Hematopoietic multipotent progenitor cell (in vitro differentiated cells): ENCODE measurements at places on chromosomes 1 and 21. TPM values are rescaled to one million over a fixed set of nuclear protein-coding genes. Genes with fewer than 3 reads are reported as not detected.

DNA sequence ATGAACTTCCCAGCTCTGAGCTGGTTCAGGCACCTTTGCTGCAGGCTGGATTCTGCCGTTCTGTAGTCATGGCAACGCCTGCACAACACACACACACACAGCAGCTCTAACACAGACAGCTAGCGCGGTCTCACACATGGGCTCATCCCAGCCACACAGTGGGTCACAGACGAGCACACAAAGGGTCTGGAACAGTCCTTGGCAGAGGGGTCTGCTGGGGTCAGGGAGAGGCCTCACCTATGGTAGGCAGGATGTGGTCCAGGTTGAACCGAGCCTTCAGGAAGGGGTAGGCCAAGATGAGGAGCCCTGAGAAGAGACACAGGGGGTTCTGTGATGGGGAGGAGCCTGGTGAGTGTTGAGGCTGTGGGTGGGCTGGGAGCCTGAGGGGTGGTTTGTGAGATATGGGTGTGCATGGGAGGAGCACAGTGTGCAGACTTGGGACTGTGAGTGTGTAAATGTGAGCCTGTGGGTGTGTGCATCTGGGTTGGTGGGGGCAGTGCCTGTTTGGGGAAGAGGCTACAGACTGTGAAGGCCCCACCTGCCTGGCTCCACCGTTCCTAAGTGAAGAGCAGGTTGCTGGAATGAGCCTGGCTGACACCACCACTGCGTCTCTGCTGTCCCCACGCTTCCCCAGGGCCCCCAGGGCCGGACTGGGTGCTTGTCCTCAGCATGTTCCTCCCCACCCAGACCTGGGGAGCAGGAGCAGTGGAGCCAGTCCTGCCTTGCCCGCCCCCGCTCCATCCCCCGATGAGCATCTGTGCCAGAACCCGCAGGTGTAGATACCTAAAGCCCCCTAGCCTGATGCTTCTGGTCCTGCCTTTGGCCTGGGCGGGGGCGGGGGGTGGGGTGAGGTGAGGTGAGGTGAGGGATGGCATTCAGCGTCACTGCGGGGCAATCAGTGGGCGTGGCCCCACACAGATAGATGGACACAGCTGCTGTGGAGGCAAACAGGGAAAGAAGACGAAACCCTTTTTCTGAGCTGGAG, 1.5 kb downstream of the KNCN start:
- peak; percentile 65 for DNase-seq

DNA sequence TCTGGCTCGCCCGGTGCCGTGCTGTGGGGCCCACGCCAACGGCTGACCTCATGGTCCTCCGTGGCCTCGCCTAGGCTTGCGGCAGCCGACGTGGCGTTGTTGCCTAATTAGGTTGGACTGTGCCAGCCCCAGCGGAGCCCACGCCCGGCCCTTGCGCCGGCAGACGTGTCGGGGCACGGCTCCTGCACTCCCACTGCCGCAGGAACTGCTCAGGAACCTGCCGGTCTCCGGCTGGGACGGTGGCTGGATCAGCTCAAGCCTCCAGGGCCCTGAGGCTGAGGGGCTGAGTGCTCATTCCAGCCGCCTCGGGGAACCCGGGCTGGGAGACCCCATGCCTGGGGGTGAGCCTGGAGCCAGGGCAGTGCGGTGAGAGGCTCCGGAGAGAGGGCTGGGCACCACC, 16.1 kb upstream of the PEX10 start:
- DNase-seq: no peak

DNA sequence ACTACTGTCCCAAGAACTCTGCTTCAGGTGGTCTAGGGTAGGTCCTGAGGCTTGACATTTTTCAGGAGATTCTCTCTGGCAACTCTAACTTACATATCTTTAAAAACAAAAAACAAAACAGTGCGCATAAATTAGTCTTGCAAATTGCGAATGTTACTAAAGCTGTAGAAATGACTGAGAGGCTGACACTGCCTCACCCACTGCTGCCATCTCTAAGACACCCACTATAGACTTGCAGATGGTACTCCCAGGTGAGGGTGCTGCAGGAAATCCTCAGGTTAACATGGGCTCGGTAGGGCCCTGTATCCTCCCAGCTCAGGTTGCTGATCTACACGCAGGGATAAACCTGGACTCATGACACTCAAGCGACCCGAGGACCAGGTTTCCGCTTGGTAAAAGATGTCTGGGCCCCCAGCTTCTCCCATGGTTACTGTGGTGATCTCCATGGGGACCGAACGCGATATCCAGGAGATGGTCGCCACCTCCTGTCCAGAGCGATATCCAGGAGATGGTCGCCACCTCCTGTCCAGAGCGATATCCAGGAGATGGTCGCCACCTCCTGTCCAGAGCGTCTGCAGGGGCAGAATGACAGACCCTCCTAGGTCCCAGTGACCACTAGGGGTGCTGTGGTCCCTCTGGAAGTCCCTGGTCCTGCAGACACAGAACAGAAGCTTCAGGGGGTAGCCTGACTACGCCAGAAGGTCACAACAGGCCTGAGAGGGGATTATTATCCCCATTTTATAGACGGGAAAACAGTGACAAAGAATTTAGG, 16.2 kb upstream of the LY9 start:
- peak; percentile 51 for DNase-seq

ANKRD34A gene
- total RNA-seq: 0.27 TPM

DNA sequence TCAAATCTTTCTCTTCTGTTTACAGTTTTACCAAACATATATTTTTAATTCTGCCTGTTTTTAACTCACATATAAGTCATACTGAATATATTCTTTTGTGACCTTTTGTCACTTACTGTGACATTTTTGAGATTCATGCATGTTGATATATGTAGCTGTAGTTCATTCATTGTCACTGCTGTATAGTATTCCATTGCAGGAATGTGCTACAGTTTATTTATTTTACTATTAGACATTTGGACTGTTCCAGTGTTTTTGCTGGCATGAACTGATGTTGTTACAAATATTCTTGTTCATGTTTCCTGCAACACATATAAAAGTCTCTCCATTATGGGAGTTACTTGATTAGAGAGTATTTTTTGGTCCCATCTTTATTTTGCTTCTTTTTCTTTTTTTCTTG, 174.9 kb downstream of the DHRS3 start:
- no peak for DNase-seq

GRCh38 chr21:26224366-26224765, 53.8 kb upstream of the APP start:
- DNase-seq: no peak

DNA sequence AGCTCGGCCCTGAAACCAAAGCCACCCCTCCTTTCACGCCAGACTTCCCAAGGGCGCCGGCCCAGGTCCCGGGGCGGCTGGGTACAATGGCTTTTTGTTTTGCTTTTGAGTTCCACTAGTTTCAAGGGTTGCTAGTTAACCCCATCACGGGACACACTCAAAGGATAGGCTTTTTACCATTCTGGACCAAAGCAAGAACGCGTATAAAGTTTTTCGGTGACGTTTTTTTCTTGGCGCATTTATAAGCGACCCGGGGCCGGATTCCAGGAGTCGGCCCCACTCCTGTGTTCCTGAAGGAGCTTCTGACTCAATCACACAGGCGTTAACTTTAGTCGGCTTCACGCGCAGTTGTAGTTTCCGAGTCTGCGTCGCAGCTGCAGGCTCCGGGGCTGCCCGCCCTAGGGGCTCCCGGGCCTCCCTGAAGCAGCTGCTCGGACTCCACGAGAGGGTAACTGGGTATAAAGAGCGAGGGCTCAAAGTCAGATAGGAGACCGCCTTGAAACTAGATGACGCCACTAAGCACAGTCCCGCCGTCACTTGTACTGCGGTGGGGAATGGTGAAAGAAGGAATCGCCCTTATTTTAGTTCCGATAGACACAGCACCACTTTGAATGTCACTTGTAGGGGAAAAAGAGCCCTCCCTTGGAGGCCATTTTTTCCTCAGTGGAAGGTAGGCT, 707 bp upstream of the KLHL21 start:
- DNase-seq: peak; percentile 52

- no peak for DNase-seq
Measured at GRCh38 chr21:19899645-19900044, 1098.6 kb upstream of the NCAM2 start.

MNDA gene
- 1.1 TPM for total RNA-seq

DNA sequence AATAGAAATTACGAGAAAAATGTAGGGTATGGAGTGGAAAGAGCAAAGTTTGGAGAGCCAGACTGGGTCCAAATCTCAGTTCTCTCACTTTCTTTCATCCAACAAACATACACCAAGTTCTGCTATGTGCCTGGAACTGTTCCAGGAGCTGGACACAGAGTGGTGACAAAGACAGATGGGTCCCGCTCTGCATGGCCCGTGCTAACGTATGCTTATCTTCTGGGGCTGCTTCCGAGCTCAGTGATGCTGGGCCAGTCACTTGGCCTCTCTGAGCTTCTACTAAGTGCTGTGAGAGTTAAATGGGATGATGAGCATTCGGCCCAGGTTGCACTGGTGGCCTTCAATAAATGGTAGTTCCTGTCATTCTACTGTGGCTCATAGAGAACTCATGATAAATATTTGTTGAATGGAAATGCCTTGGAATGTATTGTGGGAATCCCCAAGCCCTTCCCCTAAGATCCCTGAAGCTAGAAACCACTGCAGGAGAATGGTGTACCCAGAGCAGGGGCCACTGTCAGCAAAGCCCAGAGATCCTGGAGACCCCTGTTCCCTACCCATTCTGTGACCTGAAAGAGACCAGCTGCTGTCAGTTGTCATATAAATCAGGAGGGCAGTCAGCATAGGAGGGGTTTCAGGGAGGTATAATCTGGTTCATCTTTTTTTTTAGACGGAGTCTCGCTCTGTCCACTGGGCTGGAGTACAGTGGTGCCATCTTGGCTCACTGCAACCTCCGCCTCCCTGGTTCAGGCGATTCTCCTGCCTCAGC, 3.8 kb downstream of the LEMD1 start:
- DNase-seq: no peak

LCE1F gene
- total RNA-seq: not detected

- no peak for DNase-seq
Measured at GRCh38 chr1:211939876-211940468, 95.4 kb downstream of the INTS7 start.

- peak; percentile 5 for DNase-seq
Measured at GRCh38 chr1:99264201-99265021, at the start of gene PLPPR4. Gene PLPPR4 (plus strand): TSS chr1:99264492. CDS start chr1:99264594, 102 bp downstream.

GRCh38 chr1:247064304-247064703, 14.3 kb downstream of the ZNF670 start:
- DNase-seq: no peak

IFI44 gene
- total RNA-seq: 24.5 TPM

GRCh38 chr1:167175901-167176300, 44.8 kb upstream of the POU2F1 start:
- no peak for DNase-seq

DNA sequence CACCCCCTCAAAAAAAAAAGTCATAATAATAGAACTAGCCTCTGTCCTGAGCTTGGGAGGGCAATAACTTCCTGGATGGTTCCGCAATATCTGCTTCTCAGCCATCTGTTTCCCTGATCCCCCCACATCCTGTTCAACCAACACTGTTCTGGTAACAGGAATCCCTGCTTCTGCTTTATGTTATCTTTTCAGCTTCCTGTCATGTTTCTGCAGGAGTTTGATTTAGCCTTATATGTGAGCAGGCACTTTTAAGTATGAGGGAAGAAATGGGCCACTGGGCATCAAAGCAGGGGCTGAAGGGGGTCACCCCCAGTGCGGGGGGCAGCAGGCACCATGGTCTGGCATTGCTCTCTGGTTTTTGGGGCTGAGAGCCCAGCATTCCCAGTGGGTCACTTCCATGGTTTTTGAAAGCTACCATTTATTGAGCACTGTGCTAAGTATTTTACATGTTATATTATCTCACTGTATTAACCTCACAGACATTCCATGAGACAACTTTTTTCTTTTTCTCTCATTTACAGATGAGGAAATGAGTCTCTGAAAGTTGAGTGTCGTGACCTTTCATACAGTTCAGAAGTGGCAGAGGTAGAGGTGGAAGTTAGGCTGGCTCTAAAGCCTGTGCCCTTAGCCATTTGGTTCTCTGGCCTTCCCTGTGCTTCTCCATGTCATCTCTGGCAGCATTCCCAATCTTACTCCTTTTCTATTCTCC, 61.9 kb downstream of the DNTTIP2 start:
- DNase-seq: no peak

- DNase-seq: no peak
Measured at GRCh38 chr21:19609611-19610010, 1206.0 kb upstream of the TMPRSS15 start.

DNA sequence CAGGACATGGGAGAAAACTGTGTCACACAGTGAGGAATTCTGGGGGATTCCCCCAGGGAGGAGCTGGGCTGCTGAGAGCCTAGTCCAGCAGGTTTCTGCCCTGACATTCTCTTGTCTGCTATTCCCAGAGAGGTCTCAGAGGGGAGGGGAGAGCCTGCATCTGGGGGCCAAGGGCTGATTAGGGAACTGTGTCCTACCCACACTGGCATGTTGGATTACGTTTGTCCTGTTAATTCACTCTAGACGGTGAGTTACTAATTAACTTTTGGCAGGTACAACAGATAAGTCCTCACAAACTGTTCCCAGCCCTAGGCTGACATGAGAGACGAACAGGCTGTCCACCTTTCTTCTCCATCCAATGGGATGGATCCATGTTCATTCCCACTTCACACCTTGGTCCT, 2.6 kb upstream of the SH3BGRL3 start:
- no peak for DNase-seq

GRCh38 chr1:209199822-209200221, 383.7 kb upstream of the CAMK1G start:
- DNase-seq: no peak

GPR153 gene
- total RNA-seq: 0.54 TPM

- DNase-seq: peak; percentile 57
Measured at GRCh38 chr1:225712391-225712790, 59.5 kb upstream of the ENAH start.

GRCh38 chr1:62333441-62333840, 14.2 kb upstream of the KANK4 start:
- DNase-seq: no peak
